Daoy (cell line): ENCODE measurements at places on chromosomes 3 and 15. TPM values are rescaled to one million over a fixed set of nuclear protein-coding genes. Genes with fewer than 3 reads are reported as not detected.

Gene TMCO5A
- total RNA-seq, result not detected in 2 replicates

Gene LPP
- 18.1 and 45.7 TPM in 2 replicates for total RNA-seq

Gene HYAL1
- total RNA-seq, result 0.06 TPM in 1 of 2 replicates, not detected in the other

GRCh38 chr3:49727154-49727923 lies 3.6 kb upstream of the GMPPB start:
- DNase-seq, result no peak

DNA sequence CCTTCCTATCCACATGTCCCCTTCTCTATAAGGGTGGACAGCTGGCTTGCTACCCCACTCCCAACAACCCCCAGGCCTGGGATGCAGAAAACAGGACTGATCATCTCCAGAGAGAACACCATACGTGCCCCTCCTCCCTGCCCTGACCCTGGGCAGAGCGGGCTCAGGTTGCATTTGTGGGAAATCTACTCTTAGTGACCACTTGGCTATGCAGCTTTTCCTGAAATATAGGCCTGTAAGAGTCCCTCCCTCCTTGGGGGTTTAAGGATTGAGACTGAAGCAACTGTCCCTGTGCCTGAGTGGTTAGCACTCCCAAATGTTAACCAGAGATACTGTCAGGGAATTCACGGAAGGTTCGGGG lies 11.7 kb downstream of the SH2D7 start:
- no peak for DNase-seq

DNA sequence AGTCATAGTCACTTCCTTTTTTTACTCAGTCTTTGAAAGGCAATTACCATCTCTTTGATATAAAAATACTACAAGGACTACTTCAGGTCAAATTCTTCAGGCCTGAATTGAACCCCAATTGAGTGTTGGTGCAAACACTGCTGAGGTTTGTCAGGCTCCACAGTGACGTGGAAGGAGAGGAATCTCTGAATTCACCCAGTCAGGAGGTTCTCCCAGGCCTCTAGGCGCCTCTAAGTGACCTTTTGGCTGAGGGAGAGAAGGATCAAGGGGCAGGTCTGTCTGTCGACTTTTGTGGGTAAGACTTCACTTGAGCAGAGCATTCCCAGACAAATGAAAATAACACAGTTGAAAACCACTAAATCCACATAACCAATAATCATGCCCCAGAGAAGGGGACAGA lies 227.6 kb upstream of the CHRNA7 start:
- DNase-seq, result no peak

GRCh38 chr15:40582726-40583246 lies 11.3 kb upstream of the KNL1 start:
- DNase-seq, result peak; percentile 63

DNA sequence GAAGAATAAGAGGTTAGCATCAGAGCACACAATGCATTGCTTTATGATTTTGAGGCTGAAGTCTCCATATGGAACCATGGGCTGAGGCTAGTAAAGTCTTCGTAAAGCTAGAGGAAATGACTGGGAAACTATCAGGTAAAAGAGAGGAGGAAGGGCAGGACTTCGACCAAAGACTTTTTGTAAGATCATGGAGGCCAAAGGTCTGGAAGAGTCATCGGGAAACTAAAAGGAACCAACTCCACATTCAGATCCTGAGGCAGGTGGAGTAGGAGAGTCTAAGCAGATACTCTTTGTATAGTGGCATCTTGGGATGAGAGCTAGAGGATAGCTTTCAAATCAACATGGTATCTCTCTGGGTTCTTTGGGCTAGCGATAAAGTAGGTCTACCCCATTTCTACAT lies 36.3 kb downstream of the SEMA6D start:
- DNase-seq, result no peak

GRCh38 chr15:101242999-101243336 lies 8.9 kb downstream of the CHSY1 start:
- DNase-seq, result peak; percentile 21
